ENCODE measurements at places on chromosomes 6 and 20.

GRCh38 chr6:36336779-36337241 lies at the start of gene BNIP5:
Gene BNIP5, minus strand, starts transcription at chr6:36336888. Its CDS starts 6,198 bp downstream, at chr6:36330690.
- no peak for DNase-seq

DNA sequence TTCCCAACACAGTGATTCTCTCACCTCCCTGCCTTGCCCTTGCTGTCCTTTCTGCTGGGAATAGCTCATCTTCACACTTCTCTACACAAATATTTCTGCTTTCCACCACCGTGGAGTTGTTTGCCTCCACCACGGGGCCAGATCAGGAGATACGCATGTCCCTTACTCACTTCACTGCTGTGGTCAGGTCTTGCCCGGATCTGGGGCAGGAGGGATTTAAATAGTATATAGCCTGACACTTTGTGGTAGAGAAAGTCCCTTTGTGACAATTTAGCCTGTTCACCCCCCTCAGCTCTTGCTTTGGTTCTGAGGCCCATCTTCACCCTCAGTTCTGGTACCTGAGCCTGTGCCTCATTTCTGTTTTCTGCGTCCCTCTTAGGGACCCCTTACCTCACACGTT lies 92.6 kb upstream of the PREP start:
- DNase-seq: no peak

DNA sequence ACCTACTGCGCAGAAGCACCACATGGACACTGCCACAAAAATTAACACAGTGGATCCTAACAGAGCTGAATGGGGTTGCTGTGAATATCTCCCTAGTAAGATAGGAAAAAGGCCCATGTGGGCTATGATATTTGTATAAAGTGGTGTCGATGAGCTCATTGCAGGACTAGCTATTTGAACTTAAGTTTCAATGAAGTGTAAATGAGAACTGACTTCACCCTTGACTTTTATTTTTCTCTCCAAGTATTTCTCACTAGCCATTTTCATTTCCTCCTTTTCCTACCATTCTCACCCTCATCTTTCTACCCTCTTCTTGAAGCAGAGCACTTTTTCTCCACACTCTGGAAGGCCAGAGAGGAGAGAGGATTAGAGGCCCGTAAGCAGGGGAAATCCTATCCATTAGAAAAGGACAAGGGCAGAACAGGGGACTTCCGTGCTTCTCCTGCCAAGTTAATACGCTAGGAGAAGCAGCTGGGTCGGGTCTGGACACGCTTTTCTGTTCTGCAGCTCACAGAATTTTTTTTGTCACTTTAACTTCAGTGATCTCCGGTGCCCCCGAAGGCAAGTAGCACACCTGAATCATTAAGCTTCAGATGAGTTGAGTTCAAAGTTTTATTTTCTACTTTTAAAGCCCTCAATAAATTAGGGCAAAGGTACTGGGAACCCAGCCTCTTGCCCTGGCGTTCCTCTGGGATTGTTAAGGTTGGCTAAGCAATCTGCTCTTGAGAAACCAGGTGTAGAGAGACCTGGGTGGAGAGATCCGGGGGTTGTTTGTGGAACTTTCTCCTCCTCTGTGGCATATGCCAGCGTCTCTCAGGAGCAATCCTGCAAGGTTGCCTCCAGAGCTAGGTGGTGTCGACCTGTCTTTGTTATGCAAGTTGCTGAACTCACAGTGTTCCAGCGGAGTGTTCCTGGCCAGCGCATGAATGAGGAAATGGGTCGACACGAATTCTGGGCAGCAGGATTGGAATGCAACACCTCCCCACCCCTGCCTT lies 56.2 kb upstream of the ARID1B start:
- DNase-seq: no peak

GRCh38 chr6:151001387-151002056 lies 136.0 kb downstream of the MTHFD1L start:
- no peak for DNase-seq

GRCh38 chr6:25085756-25086155 lies 150.0 kb upstream of the RIPOR2 start:
- no peak for DNase-seq

DNA sequence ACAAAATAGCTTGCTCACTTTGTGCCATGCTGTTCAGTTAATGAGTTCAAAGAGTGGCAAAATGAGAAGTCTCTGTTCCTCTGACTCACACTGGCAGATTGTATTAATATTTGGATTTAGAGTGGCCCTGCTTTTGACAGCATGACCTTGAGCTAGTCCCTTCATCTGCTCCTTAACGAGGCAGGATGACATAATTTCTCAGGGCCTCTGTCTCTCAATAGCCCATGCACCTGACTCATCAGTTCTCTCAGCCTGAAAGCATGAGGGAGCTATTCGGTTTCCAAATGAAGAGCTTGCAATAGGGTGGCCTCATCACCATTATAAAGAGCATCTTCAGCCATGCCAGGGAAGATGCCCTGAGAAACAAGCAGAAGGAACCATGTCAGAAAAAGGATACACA lies 38.2 kb downstream of the CAP2 start:
- DNase-seq: no peak

DNA sequence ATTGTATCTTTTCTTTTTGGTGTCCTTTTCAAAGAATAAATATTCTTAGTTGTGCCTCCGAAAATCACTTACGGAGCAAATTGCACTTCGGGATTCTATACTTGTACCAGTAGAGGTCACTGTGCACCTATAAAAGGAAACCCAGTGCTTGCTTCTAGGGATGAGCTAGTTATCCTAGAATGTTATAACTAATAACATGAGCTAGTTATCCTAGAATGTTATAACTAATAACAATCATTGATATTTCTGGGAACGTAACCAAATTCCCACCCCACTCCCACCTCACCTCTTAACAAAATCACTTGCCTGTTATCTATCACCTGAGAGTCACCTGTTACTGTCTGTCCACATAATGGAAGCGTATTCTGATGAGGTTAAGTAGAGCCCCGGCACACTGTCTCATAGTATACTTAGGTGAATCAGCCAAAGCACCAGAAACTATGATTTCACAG lies 126.9 kb upstream of the TIAM2 start:
- DNase-seq: no peak

GRCh38 chr20:62222972-62223371 lies 2.9 kb upstream of the HRH3 start:
- DNase-seq: no peak

- no peak for DNase-seq
These were observed 250.9 kb upstream of the JAG1 start for GRCh38 chr20:10924644-10925201.

GRCh38 chr6:166477647-166478365 lies 95.1 kb upstream of the MPC1 start:
- DNase-seq: no peak
